ENCODE measurements at places on chromosomes 6 and 20. TPM values are rescaled to one million over a fixed set of nuclear protein-coding genes. Genes with fewer than 3 reads are reported as not detected.
A peak's percentile ranks its signal among the peaks of the same experiment; 100 is the strongest.

- DNase-seq: no peak
- H3K27me3 ChIP-seq: peaks cover 22% of the 10 kb centered on the region
- H3K36me3 ChIP-seq: no peaks in the 10 kb centered on the region
- no peak overlapping the region for H3K4me3 ChIP-seq
- H3K27ac ChIP-seq: no peak overlapping the region
Observed at GRCh38 chr20:60693496-60694133, 558.4 kb upstream of the CDH4 start.

DNA sequence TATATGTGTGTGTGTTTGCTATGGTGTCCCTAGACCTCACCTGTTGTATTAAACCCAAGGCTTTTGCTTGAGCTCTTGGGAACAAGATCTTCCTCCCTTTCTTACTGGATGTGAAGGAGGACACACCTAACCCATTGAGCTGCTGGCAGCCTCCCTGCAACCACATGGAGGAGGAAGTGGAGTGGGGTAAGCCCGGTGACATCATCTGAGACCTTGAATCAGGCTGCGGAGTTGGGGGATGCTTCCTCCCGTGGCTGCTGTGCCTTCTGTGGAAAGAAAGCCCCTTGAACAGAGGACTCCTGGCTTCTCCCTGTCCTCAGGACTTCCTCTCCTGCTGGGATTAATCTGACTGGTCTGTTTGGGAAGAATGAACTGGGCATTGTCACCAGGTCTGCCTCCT is 3.3 kb downstream of the CST11 start:
- peaks cover 4% of the 10 kb centered on the region for H3K36me3 ChIP-seq
- peaks cover 2% of the 10 kb centered on the region for H3K4me1 ChIP-seq
- peaks cover 21% of the 10 kb centered on the region for H3K27me3 ChIP-seq

GRCh38 chr6:82984720-82985119 is 80.9 kb downstream of the UBE3D start:
- no peak overlapping the region for H3K4me3 ChIP-seq
- H3K27ac ChIP-seq: no peak overlapping the region
- H3K27me3 ChIP-seq: no peaks in the 10 kb centered on the region
- peaks cover under 1% of the 10 kb centered on the region for H3K4me1 ChIP-seq
- peaks cover 2% of the 10 kb centered on the region for H3K36me3 ChIP-seq

DNA sequence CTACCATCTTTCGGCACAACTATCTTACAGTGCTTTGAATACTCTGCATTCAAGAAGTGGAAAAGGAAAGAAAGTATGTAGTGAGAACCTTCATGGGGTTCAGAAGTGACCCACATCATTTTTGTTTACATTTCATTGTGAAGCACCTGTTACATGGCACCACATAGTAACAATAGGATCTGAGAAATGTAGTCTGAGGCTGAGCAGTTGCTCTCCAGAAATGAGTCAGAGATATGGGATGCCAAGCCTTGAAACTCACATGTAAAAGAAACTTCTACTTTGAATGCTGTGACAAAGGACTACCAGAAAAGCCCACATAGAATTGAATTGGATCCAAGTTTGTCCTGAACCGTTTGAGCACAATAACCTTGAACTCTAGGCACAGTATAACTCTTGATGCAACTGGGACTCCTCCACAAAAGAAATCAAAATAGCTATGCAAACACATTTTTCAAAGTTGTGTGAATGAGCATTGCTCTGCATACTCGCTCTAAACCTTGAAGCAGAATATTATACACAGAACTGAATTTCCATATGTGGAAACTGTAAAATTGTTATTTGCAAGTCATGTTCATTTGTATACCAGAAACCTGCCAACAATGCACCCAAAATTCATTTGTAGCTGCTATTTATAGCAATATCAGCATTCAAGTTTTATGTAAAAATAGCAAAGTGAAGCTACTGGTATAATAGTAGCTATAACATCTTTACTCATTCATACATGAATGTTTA is 400.9 kb upstream of the POU3F2 start:
- no peaks in the 10 kb centered on the region for H3K36me3 ChIP-seq
- no peak for DNase-seq
- no peak overlapping the region for H3K4me3 ChIP-seq
- H3K27ac ChIP-seq: no peak overlapping the region
- no peaks in the 10 kb centered on the region for H3K27me3 ChIP-seq

The LPIN3 gene
- total RNA-seq: 0.16 TPM

The ISM1 gene
- total RNA-seq: 3.2 TPM

DNA sequence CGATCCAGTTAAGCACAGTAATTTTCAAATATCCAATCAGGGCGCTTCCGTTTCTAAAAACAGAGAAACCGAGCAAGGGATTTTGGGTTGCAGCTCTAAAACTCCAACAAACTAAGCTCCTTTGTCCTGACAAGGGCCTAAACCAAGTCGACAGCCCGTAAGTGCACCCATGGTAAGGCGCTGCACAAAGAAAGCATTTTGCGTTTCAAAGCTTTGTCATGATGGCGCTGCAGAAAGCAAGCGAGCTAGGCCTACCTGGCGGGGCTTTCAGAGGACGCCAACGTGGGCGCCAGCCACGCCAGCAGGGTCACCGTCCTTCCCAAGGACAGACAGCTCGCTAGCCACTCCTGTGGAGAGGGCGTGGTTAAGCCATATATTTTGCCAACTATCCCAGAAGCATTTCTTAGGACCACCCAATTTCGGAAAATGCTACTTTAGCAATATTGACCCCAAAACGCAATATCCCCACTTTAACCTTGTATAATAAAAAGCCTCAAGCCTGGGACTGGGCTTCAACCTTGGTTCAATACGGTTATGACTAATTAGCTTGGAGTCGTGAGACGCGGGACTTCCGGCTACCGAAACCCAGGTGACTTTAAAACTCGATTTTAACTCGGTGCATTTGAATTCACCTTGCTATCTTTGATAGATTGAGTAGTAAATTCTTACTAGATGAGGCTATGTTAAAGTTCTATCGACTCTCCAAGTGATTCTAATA is 53.8 kb downstream of the TRIM38 start:
- peak overlapping the region; percentile 85 for H3K4me3 ChIP-seq
- DNase-seq: no peak
- peak overlapping the region; percentile 88 for H3K27ac ChIP-seq
- H3K27me3 ChIP-seq: no peaks in the 10 kb centered on the region
- H3K4me1 ChIP-seq: peaks cover 8% of the 10 kb centered on the region
- H3K36me3 ChIP-seq: no peaks in the 10 kb centered on the region

The ENPP5 gene
- total RNA-seq: 0.52 TPM

The EYS gene
- total RNA-seq: not detected

- no peaks in the 10 kb centered on the region for H3K27me3 ChIP-seq
- no peak for DNase-seq
- peaks cover 2% of the 10 kb centered on the region for H3K36me3 ChIP-seq
- peak overlapping the region; percentile 61 for H3K27ac ChIP-seq
- H3K4me1 ChIP-seq: peaks cover 38% of the 10 kb centered on the region
- no peak overlapping the region for H3K4me3 ChIP-seq
Observed at GRCh38 chr20:57449398-57450354, 58.5 kb downstream of the RBM38 start.

DNA sequence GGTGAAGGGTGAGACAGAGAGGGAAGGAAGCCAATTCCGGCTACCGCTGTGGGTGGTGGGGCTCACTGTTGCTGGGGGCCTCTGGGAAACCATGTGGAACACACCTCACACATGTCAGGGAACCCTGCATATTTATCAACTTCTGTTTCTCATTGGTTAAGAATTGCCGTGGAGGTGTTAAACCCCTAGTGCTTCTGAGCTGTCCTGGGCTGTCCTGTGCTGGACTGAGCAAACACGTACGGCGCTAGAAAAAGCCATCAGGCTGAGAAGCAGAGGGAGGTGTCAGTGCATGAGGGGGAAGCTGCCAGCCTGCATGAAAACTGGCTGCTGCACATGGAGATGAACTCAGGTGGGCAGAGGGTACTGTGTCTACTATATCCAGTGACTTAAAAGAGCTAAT is 103.9 kb upstream of the JAG1 start:
- H3K36me3 ChIP-seq: no peaks in the 10 kb centered on the region
- H3K27ac ChIP-seq: no peak overlapping the region
- no peak for DNase-seq
- no peak overlapping the region for H3K4me3 ChIP-seq

The SHLD1 gene
- 9.2 TPM for total RNA-seq

DNA sequence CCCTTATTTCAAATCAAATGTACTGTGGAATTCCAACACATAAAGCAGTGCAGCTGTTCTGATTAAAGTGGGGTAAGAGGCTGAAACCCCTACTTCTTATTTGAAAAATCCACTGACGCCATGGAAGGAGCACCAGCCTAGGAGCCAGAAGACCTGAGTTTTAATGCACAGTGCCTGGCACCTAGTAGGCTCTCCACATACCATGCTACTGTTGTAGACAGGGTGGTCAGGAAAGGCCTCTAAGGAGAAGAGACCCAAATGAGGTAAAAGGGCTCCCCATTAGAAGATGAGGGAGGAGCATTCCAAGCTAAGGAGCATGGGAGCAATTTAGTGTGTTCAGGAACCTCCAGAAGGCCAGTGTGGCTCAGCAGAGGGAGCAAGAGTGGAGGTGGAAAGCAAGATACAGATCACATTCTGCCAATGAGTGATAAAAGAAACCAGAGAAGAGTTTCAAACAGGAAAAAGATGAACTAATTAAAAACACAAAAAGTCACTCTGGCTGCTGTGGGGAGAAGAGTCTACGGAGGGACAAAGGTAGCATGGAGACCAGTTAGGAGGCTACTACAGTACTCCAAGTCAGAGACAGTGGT is 11.8 kb upstream of the ZNF76 start:
- no peaks in the 10 kb centered on the region for H3K27me3 ChIP-seq
- H3K4me3 ChIP-seq: no peak overlapping the region
- H3K27ac ChIP-seq: peak overlapping the region; percentile 35
- no peak for DNase-seq
- H3K36me3 ChIP-seq: peaks cover 3% of the 10 kb centered on the region

The COL11A2 gene
- 0.89 TPM for total RNA-seq

DNA sequence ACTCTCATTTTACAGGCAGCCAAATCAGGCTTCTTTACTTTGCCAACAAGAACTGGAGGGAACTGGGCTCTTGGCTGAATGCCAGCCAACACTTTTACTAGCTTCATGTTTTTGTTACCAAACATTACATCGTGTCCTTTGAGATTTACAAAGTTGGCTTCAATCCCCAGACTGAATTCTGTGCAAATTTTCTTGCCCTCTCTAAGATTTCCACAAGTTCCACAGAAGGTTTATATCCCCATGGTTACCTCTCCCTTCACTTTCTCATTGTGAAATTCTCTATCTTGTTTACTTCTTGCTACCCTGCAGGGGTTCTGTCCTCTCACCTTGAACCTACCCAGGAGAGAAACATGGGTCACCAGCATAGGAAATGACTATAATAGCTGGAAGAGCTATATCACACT is 37.6 kb upstream of the PLCB1 start:
- H3K27ac ChIP-seq: no peak overlapping the region
- no peaks in the 10 kb centered on the region for H3K4me1 ChIP-seq
- peaks cover 36% of the 10 kb centered on the region for H3K27me3 ChIP-seq
- no peak for DNase-seq
- H3K36me3 ChIP-seq: peaks cover 2% of the 10 kb centered on the region
- no peak overlapping the region for H3K4me3 ChIP-seq

The SNAI1 gene
- total RNA-seq: 3.3 TPM

GRCh38 chr20:59589086-59589684 is 15.2 kb upstream of the PHACTR3 start:
- peaks cover 5% of the 10 kb centered on the region for H3K4me1 ChIP-seq
- H3K27me3 ChIP-seq: peaks cover 42% of the 10 kb centered on the region
- DNase-seq: no peak
- H3K36me3 ChIP-seq: no peaks in the 10 kb centered on the region
- H3K27ac ChIP-seq: no peak overlapping the region
- H3K4me3 ChIP-seq: no peak overlapping the region

DNA sequence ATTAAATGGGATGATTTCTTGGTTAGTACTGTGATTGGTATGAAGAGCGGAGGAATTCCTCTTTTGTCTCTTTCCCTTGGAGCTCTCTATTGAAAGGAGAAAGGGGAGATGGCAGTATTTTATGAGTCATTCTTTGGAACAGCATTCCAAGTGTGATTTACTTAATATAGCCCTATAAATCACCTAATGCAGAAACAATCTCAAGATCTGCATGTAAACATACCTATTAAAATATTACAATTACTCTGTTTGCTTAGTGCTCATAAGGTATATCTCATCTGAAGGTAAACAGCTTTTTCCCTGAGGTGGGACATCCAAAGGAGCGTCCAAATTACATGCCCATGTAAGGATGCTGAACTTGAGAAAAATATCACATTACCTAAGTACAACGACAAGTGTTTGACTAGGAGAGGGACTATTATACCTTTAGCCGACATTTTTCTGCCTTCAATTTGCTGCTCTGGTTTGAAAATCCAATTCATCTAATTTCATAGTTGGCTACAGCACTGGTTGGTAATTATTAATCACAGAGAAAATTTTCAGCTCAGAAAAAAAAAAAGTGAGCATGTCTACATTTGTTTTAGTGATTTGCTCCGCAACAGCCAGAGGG is 229.0 kb downstream of the FOXC1 start:
- H3K27me3 ChIP-seq: no peaks in the 10 kb centered on the region
- DNase-seq: no peak

The CCN6 gene
- total RNA-seq: not detected

The NECAB3 gene
- total RNA-seq: 12.2 TPM

The CYP39A1 gene
- total RNA-seq: not detected

DNA sequence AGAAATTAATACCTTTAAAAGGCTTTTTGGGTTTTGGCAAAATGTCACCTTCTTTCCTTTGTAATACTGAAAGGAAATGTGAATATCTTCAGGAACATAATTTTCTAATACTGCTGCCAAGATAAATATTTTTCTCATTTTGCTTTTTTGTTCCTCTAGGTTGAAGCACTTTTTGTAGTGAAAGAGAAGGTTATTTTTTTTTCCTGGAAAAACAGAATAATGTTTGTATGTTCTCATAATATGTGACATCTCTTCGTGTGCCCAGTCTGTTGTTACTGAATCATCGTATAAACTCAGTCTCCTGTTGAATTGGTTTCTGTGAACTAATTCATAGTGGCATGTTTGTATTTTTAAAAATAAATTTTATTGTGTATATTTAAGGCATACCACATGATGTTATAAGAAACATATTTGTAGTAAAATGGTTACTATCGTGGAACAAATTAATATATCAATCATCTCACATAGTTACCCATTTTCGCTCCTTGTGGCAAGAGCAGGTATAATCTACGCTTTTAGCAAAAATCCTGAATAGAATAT is 74.4 kb downstream of the SH3BGRL2 start:
- no peak overlapping the region for H3K4me3 ChIP-seq
- H3K36me3 ChIP-seq: peaks cover 2% of the 10 kb centered on the region
- H3K27ac ChIP-seq: no peak overlapping the region
- peaks cover 4% of the 10 kb centered on the region for H3K27me3 ChIP-seq

DNA sequence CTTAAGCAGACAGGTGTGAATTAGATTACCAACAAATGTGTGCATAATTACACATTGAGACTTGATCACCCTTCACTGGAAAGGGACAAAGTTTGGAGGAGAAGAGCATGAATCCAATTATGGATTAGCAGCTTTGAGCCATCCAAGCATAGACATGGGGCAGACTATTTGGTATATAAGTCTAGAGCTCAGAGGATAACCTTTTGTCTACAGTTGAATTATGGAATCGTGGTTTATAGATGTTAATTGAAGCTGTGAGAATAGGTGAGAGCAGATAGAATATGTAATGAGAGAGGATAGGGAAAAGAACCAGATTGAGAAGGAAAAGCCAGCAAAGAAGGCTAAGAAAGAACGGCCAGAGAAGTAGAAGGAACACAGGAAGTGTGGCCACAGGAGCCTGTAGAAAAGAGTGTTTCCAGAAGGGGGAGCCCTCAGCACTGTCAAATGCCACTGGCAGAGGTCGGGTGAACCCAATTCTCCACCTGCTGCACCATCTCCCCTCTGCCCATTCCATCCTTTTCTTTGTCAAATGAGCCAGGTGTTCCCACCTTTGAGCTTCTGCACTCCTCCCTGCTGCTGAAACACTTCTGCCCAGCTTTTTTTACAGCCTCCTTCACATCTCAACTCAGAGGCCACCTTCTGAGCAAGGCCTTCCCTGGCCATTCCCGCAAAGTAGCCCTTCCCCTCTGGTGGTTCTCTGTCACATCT is 7.3 kb downstream of the DNTTIP1 start:
- peaks cover 15% of the 10 kb centered on the region for H3K4me1 ChIP-seq
- peak; percentile 27 for DNase-seq
- H3K4me3 ChIP-seq: no peak overlapping the region
- no peaks in the 10 kb centered on the region for H3K27me3 ChIP-seq

Measured in T-helper 17 cell (primary cell).